ENCODE measurements at places on chromosomes 1 and 21. TPM values are rescaled to one million over a fixed set of nuclear protein-coding genes. Genes with fewer than 3 reads are reported as not detected.

- no peak for DNase-seq
Measured at GRCh38 chr21:28333578-28334075, 659.0 kb downstream of the LTN1 start.

- no peak for DNase-seq
Measured at GRCh38 chr1:162236201-162236600, 140.5 kb downstream of the SPATA46 start.

DNA sequence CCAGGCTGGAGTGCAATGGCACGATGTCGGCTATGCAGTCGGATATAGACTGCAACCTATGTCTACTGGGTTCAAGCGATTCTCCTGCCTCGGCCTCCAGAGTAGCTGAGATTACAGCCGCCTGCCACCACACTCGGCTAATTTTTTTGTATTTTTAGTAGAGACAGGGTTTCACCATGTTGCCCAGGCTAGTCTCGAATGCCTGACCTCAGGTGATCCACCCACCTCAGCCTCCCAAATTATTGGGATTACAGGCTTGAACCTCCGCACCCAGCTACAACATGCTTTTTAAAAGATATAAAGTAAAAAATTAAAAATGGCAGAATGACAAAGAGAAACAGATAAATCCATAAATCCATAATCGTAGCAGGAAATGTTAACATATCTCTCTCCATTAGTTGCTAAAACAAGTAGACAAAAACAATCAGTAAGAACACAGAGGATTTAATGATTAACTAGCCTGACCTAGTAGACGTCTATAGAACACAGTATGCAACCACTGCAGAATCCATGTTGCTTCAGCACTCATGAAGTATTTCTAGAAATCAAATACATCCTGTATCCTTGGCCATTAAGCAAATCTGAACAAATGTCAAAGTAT, 59.9 kb upstream of the SPOCD1 start:
- DNase-seq, result no peak

- no peak for DNase-seq
Measured at GRCh38 chr1:17308593-17308992, 596 bp downstream of the PADI4 start.

ERG gene
- total RNA-seq, result 27.2 TPM
